ENCODE measurements at places on chromosomes 3 and 15.

DNA sequence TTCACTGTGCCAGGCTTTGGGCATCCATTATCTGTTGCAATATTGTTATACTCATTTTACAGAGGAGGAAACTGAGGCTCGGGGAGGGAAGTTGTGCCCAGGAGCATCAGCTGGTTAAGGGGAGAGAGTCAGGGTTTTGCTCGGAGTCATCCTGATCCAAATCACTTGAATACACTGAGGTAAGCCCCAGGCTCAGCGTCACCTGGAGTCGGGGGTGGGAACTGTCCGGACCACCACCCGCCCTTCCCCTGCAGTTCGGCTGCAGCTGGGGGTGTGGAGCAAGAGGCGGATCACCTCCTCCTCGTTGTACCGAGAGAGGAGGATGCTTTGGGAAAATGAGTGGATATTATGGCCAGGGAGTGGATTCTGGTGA lies 646 bp downstream of the HRH1 start:
- peak; percentile 33 for DNase-seq

- no peak for DNase-seq
Observed at GRCh38 chr3:143109861-143110260, 9.7 kb upstream of the CHST2 start.

DNA sequence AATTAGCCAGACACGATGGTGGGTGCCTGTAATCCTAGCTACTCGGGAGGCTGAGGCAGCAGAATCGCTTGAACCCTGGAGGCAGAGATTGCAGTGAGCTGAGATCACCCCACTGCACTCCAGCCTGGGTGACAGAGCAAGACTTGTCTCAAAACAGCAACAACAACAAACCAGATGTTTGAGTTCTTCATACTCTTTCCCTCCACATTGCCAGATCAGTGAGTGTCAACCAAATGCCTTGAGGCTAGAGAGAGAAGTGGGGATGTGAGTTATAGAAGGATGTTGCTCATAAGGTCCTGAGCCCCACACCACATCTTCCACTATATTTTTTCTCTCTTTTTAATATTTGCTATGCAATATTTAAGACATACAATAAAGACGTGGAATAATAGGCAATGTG lies 19.8 kb downstream of the MAPKBP1 start:
- DNase-seq, result no peak

- peak; percentile 83 for DNase-seq
Observed at GRCh38 chr3:123834631-123835030, 49.5 kb downstream of the MYLK start.

DNA sequence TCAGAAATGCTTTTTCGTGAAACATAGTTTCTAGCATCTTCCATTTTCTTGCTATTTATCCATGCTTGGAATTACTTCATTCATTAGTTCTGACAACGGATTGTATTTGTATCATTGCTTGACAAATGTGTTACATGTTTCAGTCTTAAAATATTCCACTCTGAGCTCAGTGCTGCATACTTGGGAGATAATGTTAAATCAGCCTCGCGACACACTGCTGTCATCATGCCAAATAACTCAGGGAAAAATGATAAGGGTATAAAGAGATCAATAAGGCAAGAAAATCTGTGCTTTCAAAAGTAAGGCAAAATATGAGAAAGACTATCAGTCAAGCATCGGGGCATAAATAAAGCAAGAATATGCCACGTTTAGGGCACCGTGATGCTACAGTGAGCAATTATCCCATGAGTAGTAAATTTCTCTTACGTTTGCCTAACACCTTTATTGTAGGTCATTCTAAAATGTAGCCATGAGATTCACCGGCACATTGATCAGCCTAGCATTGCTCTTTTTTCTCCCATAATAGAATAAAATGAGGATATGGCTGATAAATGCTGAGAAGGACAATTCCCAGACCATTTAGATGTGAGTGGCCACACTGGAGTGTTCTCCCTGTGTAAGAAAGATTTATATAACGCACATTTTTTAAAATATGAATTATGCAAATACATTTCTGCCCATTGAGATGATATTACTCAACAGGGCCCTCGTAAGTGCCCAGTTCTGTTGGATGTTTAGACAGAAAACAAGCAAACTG lies 133.8 kb downstream of the RBMS3 start:
- DNase-seq, result no peak

DNA sequence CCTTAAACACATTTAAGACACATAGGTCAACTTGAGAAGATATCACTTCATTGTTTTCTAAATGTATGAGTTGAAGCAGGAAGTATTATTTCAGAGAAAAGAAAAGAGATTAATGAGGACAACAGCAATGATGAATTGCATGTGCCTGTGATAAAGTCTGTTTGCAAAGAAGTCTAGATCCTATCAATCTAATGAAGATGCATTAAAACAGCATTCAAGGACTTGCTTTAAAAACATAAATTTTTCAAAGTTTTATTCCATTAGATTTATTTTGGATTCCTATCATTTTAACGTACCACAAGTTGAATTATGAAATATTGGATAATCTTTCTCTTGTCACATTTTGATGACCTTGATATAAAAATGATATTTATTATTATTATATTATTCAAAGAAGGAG lies 642.5 kb upstream of the CCDC54 start:
- DNase-seq, result no peak
